ENCODE measurements at places on chromosomes 4 and X.

- DNase-seq: peak; percentile 21
Observed at GRCh38 chrX:103309860-103310554, 783 bp downstream of the BEX2 start.

GRCh38 chr4:169269916-169270809 is 593 bp downstream of the SH3RF1 start:
- DNase-seq: peak; percentile 52

DNA sequence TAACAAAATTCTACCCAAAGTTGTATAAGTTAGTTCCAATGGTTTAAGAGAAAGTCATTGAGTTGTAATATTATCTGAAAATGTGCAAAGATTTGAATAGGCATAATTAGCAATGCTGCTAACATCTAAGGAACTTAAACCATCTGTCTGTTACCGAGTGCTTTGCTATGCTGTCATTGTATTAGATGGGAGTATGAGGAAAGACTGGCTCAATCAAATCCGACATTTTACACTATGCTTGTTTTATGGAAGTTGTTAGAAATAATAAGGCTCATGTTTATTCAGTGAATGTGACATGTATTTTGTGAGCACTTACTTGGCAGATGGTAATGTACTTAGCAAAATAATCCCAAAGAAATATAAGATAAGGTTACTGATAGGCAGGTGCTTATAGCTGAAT is 1715.1 kb downstream of the PCDH7 start:
- DNase-seq: no peak

DNA sequence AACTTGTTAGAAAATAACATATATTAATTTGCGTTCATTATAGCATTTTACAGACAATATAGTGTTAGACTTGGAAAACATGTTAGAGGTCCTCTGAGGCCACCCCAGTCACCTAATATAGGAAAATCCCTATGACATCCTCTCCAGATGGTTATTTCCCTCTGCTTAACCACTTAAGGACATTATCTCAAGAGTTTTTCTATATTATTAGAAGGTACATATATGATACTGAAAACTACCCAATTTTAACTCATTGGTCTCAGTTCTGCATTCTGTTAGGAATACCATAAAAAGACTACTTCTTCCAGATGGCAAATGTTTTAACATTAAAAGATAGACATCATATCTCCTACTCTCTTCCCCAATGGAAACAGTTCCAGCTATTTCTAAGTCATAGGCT is 21.4 kb downstream of the PTPN13 start:
- no peak for DNase-seq

DNA sequence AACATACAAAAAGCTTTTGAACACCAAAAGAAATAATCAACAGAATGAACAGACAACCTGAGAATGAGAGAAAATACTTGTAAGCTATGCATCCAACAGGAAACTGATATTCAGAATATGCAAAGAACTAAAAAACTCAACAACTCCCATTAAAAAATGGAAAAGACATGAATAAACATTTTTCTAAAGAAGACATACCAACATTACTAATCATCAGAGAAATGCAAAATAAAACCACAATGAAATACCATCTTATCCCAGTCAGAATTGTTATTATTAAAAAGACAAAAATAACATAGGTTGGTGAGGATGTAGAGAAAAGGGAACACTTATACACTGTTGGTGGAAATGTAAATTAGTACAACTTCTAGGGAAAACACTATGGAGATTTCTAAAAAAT is 1161.9 kb downstream of the PCDH19 start:
- DNase-seq: no peak

DNA sequence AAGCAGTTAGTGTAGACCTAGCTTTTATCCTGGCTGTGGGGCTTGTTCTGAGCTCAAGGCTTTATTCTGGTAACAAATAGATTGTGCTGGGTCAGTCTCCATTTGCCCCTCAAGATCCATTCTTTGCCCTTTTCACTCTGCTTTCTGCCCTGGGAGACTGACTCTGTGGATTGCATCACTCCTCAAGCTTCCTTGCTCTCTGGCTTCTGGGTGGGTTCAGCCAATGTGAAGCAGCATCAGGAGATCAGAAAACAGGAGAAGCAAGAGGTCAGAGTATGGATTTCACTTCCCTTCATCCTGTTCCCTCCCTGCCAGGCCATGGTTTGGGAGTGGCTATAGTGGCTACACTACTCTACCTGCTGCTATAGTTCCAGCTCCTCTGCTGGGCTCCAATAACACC is 184.1 kb upstream of the NDP start:
- DNase-seq: no peak

- DNase-seq: no peak
Observed at GRCh38 chrX:332496-332860, 13.9 kb upstream of the GTPBP6 start.

DNA sequence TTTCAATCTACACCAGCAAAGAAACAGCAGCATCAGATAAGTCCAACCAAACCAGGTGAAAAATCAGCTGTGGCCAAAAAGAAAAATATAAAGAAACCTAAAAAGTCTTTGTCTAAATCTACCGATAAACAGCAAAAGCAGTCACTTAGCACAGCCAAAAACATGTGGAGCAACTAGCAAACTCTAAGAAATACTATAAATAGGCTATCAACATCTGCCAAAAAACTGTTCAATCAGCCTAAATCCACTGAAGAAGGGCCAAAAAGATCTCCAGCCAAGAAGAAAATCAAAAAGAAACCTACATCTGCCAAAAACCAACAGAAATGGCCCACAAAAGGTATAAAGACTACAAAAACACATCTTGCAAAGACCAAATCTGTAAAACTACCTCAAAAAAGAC is 36.7 kb upstream of the CABS1 start:
- no peak for DNase-seq

DNA sequence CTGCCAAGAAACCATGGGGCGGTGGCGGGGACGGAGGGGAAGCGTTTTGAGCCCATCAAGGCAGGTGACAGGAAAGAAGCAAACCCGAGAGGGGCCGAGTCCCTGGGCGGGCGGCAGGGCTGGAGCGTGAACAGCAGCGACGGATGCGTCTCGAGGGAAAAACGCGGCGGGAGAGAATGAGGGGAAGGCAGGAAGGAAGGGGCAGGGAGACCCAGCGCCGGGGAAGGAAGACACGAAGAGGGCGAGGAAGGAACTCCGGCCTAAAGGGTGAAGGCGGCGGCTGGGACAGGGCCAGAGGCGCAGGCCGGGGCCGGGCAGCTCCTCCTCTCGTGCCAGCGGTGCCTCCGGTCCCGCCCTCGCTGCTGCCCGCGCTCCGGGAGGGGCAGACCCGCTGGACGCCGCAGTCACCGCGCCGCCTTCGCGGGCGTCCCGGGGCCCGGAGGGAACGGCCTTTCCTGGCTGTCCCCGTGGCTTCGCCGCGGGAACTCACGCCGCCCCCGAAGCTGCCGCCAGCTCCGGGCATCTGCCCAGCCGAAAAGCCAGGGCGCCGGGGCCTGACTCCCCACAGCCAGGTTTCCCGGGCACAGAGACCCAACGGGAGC is 751 bp upstream of the RGS12 start:
- DNase-seq: peak; percentile 64

- DNase-seq: no peak
Observed at GRCh38 chr4:170083541-170083940, 6.2 kb downstream of the AADAT start.

DNA sequence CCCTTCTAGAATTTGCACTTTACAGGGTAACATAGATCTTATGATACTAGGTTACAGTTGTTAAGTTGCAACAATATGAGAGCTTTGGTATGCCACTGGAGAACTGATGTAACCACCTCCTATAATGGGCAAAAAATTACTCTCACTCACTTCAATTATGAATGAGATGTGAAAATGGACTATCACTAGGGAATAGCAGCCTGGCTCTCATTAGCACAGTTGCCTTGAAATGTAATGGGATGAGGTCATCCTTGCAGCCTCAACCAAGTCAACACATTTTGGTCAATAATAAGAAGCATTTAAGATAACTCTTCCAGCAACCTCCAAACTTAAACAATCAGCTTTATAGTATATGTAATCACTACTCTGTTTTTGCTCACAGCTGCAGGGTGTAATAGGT is 69.4 kb downstream of the TBC1D9 start:
- no peak for DNase-seq

DNA sequence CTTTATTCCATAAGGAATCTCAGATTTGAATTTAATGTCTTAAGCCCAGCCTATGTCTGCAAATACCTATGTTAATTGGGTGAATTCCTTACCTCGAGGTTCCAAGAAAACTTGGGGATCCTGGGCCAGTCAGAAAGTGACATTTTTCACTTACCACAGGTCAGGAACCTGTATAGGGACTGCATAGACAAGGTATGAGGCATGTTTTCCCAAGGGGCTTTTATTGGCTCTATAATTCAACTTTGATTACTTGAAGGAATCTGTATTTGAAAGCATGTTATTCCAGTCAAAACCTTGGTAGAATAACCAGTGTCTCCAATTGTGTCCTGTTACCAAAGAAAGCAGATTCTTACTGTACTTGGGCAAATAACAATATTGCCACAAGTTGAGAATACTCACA is 8.5 kb upstream of the MPP1 start:
- no peak for DNase-seq
